ENCODE measurements at places on chromosomes 6 and 20.

GRCh38 chr6:97294451-97294850, 11.4 kb upstream of the MMS22L start:
- DNase-seq, result no peak

GRCh38 chr6:56902641-56903464, 52.1 kb upstream of the BEND6 start:
- DNase-seq, result peak; percentile 10

DNA sequence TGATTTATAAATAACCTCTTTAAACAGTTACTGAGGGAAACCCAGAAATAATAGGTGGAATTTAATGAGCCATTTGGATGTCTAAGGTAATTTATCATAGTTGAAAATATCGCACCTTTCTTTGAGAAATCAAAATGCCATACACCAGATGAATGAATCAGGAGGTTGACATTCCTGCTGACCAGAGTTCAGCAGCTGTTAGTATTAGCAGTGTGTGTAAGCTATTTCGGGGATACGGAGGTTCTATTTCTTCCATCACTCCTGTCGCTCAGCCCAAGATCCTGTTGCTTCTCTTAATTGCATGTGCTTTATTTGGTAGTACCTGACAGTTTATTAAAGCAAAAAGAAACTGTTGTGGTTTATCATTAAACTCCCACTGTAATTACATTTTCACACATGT, 67.1 kb downstream of the HDGFL1 start:
- DNase-seq, result no peak

DNA sequence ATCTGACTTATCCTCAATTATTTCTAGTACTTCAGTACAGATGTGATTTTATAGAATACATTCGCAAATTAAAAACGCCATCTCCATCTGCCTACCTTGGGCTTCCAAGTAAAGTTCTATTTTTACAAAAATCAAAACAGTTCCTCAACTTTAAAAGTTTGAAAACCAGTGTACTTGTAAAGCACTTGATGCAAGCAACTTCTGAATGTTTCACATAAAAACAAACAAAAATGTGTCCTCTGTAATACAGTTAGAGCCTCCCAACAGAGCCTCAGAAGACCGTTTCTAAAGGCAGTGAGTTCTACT, 384 bp upstream of the MANEA start:
- no peak for DNase-seq

DNA sequence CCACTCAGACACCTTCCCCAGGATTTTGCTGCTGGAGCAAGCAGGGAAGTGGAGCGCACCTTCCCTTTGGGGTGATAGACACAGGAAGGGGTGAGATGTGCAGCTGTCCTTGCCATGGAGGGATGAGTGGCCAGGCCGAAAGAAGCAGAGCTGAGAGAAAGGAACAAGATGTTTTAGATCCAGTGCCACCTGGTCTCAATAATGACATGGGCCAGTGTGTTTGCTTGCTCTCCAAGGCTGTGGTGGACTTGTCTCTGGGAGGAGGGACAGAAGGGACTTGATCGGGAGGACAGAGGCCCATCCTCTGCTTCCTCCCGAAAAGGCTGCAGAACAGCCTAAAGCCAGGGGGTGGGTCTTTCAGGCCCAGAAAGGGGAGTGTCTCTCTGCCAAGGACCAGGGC, 61.7 kb upstream of the CCDC167 start:
- DNase-seq, result no peak

DNA sequence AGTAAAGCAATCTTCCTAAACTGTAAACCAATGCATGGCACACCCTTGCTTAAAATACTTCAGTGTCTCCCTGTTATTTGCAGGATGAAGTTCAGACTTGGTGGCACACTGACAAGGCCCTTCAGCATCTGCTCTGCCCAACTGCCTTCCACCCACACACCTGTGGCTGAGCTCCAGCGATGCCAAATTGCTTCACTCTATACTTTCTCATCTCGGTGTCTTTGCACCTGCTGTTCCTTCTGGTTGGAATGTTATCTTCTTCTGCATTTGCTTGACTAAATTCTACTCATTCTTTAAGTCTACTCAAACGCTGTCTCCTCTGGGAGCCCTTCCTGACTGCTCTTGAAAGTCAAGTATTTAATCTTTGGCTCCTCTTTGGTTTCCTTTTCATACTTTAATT, 100.1 kb upstream of the SUPT3H start:
- DNase-seq, result no peak

GRCh38 chr20:56427797-56428196, 15.7 kb downstream of the CASS4 start:
- DNase-seq, result no peak

DNA sequence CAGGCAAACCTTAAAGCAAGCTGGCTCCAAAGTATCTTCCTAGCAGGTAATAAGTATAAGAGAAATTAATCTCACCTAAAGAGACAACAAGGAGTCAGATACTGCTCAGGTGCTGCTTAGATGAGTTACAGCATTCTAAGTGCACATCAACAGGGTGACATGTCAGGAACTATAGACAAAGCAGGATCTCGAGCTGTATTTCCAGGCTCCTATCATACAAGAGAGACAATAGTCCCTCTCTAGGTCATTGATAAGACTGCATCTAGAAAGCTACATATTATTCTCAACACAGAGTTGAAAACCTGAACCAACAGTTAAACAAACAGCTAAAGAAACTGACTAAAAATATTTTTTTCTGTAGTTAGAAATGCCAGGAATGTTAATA, 3.9 kb downstream of the PTPRK start:
- DNase-seq, result no peak

- DNase-seq, result no peak
These were observed 970.1 kb upstream of the ADGRB3 start for GRCh38 chr6:67664942-67665341.

GRCh38 chr6:154611847-154612246, 101.4 kb upstream of the CNKSR3 start:
- DNase-seq, result no peak

DNA sequence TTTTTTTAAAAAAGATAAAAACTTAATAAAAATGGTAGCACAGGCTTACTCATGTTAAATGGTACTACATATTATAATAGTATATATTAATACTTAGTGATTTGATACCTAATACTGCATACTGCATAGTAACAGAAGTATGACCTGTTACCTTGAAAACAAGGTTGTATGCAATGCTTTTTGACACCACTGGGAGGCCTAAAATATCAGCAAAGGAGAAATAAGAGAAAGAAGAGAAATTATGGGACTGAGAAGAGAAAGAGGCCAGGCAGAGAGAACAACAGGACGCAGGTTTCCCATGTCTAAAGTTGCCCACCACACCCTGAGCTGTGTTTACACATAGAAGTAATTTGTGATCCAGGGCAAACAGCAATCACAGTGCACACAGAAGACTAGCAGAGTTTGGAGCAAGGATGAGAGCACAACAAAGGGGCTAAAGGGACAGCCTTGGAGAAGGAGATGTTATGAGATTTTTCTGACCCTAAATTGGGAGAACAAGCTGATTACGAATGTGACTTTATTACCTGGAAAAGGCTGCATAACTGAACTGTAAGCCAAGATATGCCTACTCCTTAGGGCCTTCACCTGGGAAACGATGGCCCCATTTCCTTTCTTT, 73.2 kb downstream of the ROS1 start:
- no peak for DNase-seq

- DNase-seq, result no peak
These were observed 93.1 kb upstream of the SOX4 start for GRCh38 chr6:21500314-21501020.

- no peak for DNase-seq
These were observed 5.2 kb downstream of the C20orf204 start for GRCh38 chr20:64041040-64041780.

GRCh38 chr6:156697225-156697830, 79.8 kb upstream of the ARID1B start:
- DNase-seq, result no peak

DNA sequence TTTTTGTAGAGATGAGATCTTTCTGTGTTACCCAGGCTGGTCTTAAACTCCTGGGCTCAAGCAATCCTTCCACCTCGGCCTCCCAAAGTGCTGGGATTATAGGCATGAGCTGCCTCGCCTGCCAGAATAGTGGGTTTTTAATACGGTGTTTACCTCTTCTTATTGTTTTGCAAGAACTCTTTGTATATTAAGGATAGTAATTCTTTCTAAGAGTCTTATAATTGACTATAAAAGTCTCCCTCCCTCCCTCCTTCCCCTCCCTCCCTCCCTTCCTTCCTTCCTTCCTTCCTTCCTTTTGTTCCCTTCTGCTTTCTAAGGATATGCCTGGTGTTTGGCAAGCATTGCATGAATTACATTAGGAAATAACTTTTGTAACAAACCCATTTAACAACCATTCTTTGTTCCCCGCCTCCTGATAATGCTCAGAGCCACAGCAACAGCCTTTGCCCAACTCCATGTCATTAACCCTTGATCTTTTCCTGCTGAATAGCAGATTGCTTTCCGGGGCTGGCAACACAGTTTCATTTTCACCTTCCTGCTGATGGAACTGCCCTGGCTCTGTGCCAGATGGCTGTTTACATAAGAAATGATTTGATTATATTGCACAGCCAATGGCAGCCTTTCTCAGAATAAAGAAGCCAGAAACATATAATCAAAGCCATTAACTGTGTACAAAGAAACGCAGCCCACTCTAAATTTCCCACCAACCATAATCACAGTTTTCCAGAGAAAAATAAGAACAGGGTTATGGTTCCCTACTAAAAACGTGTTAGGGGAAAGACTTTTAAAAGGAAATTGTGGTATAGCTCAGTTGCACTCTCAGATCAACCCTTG, 143.7 kb upstream of the PTPN1 start:
- DNase-seq, result no peak

DNA sequence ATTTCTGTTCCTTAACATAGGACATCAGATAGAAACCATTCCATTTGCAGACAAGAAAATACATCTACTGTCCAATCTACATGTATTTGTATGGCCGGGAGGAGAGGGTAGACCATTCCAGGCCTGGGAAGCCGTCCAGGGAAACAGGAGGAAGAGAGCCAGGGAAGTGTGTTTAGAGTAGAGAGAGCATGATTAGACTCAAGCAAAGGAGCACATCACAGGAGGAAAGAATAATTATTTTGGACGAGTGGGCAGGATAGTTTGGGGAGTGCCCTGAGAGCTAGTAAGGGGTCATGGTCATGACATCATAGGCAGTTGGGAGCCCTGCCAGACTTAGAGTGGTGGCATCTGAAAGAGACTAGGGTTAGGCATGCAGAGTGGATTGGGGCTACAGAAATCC, 250.0 kb downstream of the HIVEP2 start:
- no peak for DNase-seq

GRCh38 chr20:37867289-37868195, 35.4 kb upstream of the VSTM2L start:
- DNase-seq, result no peak

DNA sequence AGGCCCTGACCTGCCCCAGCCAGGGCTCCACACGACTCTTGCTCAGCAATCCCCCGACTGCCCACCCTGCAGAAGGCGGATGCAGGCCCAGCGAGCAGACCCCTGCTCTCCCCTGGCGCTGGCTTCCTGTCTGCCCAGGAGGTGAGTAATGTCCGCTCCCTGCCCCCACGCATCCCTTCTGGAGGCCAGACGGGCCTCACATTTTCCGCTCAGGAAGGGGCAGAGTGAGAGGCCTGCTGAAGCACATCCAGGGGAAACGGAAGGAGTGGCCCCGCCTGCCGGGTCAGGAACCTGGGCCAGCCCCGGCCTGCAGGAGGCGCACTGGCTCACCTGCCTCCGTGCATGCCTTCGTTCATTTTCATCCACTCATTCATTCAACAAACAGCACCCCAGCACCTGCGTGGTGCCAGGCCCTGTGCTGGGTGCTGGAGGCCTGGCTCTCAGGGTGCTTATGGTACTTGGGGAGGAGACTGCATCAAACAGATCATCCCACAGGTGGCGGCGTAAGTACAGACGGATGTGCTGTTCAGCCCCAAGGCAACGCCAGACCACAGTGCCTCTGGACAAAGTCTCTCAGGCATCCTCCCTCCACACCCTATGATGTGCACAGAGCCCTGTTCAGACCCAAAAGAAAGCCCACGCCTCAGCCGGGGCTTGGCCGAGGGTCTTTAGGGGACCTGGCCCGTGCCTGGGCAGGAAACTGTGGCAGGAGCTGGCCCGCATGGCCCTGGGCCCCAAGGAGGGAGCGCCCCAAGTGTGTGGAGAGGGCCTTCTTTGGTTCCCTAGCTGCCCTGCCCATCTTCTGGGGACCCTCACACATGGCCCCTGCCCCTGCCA, 112.1 kb downstream of the ASXL1 start:
- no peak for DNase-seq

DNA sequence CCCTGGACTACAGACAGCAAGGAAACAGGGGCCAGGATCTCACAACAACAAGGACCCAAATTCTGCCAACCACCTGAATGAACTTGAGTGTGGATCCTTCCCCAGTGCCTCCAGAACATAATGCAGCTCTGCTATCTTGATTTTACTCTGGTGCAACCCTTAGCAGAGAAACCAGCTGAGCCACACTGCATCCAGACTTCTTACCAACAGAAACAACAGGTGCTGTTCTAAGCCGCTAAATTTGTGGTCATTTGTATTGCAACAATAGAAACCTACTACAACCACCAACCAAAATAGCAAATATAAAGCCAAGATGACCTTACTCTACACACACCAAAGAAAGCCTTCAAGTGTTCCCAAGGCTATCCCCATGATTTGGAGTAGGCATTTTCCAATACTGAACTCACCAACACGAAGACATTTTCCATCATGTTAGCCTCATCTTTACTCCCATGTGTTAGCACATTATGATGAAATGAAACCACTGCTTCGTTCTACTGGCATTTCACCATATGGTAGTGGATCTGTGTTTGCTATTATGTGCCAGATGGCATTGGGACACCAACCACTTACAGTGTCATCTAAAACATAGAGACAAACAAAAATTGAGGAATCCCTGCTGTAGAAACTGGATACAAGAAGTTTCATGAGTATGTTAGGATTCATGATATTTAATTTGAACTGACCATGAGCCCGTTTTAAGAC, 249.8 kb upstream of the ID4 start:
- DNase-seq, result peak; percentile 26

DNA sequence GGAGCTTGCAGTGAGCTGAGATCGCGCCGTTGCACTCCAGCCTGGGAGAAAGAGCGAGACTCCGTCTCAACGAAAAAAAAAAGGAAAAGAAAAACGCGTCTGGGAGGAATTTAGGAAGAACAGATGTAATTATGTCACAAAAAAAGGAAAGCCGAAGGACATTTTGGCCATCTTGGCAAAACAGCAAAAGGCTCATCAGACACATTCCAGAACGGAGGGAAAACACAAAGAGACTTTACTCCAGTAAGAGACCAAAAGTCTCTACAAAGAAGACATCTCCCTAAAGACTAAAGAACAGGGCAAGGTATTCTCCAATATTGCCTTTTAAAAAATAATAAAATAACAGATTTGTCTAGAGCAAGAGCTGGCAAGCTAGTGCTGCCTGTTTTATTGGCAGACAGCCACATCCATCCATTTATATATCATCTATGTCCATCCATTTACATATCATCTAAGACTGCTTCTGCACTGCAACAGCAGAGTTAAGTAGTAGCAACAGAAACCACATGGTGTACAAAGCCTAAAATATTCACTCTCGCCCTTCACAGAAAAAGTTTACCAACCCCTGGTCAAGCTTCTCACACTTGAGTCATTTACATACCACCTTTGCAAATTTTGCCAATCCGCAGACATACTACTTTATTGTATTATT, 133.9 kb downstream of the ZMYND8 start:
- no peak for DNase-seq

- DNase-seq, result no peak
These were observed 710.5 kb downstream of the RFPL4B start for GRCh38 chr6:113057567-113058053.
